ENCODE measurements at places on chromosomes 1 and 21.

GRCh38 chr1:19495799-19496526 is 10.6 kb upstream of the CAPZB start:
- peak; percentile 49 for DNase-seq

DNA sequence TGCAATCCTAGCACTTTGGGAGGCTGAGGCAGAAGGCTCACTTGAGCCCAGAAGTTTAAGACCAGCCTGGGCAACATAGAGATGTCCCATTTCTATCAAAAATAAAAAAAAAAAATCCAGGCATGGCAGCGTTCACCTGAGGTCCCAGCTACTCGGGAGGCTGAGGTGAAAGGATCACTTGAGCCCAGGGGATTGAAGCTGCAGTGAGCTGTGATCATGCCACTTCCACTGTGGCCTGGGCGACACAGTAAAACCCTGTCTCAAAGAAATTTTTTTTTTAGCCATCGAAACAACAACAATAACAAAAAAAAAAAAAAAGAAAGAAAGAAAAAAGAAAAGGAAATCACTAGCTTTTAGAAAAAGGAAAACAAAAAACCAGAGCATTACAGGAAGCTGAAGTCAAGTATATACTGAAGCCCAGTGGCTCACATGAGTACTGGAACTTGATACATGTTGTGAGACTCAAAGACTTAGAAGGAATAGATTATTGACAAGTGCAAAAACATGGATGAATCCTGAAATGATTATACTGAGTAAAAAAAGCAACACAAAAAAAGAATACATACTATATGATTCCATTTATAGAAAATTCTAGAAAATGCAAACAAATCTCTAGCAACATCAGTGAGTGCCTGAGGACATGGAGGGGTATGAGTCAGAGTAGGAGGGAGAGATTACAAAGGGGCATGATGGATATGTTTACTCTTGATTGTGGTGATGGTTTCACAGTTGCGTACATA is 6.1 kb upstream of the RABGAP1L start:
- DNase-seq, result no peak

DNA sequence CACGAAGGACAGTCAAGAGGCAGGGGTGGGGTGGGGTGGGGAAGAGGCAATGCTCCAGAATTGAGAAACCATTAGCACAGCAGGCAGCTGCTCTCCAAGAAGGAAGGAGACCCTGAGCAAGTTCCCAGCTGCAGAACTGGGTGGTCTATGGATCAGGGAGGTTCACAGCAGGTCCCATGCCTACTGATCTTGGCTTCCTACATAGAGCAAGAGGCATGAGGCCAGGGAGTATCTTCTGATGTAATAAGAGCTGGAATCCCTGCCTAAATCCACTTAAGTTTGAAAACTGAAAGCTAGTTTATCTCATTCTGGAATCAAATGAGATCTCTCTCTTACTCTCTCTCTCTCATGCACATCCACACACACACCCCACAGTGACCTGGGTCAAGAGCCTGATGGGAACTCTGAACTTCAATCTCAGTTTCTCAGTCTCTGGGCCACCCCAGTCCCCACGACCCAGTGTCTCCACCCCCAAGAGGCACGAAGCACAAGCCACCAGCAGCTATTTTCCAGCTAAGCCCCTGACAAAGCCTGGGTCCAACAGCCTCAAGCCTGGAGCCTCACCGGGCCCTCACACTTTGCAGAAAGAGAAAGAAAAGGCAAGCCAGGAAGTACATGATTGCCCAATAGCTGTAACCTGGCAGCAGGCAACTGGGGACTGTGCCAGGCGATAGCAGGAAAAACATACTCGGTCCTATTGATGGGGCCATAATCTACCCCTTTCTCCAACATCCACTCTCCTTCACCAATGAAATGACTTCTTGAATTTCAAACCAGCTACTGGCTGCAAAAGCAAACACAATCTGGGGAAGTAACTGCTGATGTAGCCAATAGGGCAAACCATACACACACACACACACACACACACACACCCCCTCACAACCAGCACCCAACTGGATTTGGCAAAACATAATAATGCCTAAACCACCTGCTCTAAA is 2.2 kb downstream of the NUAK2 start:
- no peak for DNase-seq

GRCh38 chr1:155092641-155093040 is 14.0 kb downstream of the EFNA3 start:
- DNase-seq, result no peak

DNA sequence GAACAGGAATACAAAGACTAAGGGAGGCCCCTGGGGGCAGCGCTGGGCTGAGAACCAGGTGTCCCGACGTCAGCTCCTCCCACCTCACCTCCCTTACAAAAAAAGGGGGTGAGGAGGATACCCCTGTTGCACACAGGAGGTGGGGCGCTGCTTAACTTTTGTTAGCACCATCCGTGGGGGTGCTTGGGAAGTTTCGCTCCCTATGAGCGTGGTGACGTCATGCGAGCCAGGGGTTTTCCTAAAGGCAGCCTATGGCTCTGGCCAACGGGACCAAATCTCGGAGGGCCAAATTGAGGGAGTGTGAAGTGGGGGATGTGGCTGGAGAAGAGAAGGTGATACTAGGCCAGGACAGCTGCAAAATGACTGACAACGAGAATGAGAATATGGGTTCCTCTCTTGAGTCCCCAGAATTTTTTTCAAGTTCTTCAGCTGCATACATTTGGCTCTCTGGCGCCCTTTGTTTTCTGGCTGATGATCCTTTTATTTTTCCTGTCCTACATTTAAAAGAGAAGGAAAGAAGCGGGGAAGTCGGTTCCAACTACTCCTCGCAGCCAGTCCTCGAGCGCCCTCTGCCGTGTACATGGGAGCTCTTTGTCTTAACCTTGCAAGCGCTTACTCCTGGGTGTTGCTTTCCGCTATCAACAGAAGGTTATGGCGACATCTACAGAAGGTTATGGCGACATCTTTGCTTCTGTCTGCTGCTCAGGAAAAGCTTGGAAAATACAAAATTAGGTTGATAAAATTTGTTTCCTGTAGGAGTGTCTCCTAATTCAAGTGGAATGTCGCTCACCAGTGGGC is 48.0 kb upstream of the ZC3H11B start:
- DNase-seq, result peak; percentile 80

GRCh38 chr1:5936126-5936525 is 56.1 kb downstream of the NPHP4 start:
- DNase-seq, result no peak

- DNase-seq, result no peak
Measured at GRCh38 chr1:168636200-168636599, 59.8 kb downstream of the XCL1 start.

GRCh38 chr1:30756545-30757351 is 826 bp downstream of the LAPTM5 start:
- peak; percentile 92 for DNase-seq

- no peak for DNase-seq
Measured at GRCh38 chr1:61083807-61084440, 1.6 kb downstream of the NFIA start.

DNA sequence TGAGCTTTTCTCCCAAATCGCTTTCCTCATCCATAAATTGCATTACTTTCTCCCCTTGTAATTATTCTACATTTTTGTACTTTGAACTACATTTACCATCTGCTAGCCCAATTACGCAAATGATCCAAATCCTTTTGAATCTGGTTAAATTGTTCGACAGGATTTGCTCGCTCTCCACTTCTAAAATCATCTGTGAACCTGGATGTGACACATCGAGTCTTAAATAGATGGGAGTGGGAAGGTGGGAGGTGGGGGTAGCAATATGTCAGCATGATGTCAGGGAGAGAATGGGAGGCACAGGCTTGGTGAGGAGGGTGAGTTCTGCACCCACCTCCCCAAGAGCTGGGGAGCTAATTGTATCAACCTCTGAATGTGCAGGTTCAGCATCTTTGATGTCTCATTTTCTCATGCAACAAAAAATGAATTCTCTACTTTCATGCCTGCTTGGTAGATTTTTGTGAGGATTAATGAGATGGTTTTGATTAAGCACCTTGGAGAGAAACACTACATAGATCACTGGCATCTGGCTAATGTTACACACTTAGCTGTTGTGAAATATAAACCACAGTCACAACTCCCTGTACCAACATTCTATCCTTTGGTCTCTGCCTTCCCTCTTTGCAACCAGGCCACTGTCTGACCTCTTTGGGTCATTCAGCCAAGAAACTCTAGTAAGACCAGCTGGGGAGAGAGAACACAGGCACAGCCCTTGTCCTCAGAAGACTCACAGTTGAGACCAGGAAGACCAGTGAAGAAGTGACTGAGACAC is 165.1 kb downstream of the DAB1 start:
- peak; percentile 52 for DNase-seq

GRCh38 chr1:3609016-3609768 is 2.1 kb downstream of the MEGF6 start:
- no peak for DNase-seq

DNA sequence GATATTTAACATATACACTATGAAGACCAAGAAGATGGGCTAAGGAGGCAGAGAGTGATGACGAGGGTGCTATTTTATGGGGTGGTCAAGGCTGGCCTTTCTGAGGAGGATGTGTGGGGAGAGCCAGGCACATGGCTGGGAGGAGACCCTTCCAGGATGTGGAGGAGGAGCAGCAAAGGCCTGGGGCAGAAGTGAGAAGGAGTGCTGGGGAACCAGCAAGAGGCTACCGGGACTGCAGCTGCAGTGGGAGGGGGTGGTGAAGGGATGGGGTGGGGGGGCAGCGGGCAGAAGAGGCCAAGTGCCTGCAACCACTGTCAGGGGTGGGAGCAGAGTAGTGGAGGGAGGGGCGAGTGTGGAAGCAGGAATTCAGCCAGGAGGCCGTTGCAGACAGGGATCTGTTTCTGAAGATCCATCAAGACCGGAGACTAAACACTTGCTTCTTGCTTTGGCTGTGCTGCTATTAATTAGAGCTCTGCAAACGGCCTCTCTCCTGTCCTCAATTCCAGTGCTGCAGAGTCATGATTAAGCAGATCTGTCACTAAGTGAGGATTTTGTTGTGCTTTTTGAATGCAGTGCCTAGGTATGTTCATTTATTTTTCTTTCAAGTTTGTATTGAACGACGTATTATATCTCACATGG is 89.9 kb downstream of the IER5 start:
- DNase-seq, result no peak

DNA sequence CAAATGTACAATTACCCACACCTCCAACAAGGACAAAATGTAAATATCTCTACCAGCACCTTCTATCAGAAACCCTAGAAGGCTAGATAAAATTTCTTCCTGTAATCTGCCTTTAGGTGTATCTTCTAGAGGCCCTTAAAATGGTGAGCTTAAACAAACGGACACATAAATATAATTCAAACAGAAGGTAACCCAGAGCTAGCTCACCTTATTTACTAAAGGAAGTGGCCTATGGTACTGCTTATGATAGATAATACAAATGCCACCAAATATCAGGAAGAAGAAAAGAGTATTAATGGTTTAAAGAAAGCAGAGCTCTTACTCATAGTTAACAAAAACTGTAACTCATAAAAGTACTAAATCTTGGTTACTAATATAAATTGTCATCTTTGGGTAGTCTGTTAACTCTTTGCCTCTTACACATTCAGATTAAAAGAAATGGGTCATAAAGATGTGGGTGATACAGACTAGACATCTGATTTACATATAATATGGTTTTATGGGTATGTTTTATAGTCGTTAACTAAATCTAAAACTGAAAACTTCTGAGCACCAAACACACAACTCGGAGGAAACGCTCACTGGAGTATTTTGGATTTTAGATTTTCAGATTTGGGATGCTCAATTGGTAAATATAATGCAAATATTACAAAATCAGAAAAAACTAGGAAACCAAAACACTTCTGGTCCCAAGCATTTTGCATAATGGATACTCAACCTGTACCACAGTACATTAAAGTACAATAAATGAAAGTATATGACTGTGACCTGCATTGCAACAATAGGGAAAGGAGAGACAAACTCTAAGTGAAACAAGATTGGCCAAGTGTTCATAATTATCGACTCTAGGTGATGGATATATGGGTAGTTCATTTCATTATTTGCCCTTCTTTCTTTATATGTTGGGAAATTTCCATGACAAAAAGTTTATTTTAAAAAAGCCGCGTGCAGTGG is 23.2 kb downstream of the TRIT1 start:
- DNase-seq, result no peak

DNA sequence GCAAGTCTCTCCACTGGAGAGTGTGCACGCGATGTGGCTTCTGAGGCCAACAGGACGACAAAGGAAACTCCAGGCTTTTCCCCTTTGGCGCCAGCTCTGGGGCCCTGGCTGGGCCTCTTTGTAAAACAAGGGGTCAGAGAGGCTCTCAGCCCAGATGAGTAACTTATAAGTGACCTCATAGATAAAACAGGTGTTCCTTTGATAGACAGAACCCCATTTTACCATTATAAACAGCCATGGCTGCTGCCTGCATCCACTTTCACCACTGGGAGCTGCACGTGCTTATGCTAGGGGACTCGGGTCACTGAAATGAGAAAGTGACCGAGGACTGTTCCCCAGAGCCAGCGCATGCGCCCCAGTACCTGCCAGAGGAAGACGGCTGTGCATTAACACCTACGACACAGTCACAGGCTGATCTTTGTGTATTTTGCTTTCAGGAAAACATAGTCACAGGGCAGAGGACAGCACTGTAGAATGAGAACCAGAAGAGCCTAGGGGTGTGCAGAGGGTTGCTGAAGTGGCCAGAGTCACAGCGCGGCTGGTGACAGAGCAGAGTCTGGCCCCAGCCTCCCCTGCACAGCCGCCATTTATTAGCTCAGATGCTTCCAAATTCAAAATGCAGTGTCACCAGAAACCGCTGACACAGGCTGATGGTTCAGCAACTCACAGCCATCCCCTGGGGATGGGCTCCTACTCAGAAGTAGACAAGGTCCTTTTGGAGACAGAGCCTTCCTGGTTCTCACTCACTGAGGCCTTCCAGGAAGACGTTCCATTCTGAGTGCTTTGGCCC is 12.7 kb downstream of the RNF207 start:
- no peak for DNase-seq

- no peak for DNase-seq
Measured at GRCh38 chr1:197418693-197419092, 150.6 kb downstream of the CRB1 start.

DNA sequence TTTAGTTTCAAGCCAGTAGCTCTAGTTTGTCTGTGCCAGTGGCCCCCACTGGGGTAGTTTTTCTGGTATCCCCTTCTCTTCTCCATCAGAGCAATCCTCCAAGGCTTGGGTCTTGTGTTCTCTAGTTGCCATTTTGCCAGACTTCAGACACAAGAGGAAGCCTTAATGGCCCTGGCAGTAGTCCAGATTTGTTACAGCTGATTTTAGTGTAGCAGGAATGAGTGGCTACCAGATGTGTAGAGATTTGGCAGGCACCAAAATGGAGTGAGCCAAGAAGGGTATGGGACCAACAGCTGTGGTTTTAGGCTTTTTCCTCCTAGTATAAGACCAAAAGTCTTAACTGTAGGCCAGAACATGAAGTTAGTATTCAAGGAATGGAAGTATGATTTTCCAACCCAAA is 56.8 kb downstream of the ACP6 start:
- no peak for DNase-seq

DNA sequence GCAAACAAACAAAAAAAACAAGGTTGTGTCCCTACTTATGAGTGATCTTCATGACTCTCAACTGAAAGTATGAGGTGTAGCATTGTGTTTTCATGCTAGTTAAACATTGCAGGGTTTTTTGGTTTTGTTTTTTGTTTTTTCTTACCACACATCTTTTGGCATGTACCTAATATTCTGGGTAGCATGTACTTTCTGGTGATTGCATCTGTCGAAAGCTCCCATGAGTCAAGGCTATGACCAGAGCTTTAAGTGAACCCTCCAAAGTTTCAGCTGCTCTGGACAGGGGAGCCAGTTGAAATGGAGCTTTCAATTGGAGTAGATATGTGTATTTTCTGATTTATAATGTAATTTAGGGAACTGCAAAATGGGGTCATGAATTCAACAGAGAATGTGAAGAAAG is 115.5 kb downstream of the KCNK2 start:
- DNase-seq, result no peak

GRCh38 chr1:118145721-118146120 is 39.3 kb downstream of the SPAG17 start:
- no peak for DNase-seq
